GM20000 (cell line): ENCODE measurements at places on chromosomes 2 and 18.

- peak; percentile 40 for DNase-seq
These were observed 31.4 kb upstream of the CHN1 start for GRCh38 chr2:175036582-175037018.

DNA sequence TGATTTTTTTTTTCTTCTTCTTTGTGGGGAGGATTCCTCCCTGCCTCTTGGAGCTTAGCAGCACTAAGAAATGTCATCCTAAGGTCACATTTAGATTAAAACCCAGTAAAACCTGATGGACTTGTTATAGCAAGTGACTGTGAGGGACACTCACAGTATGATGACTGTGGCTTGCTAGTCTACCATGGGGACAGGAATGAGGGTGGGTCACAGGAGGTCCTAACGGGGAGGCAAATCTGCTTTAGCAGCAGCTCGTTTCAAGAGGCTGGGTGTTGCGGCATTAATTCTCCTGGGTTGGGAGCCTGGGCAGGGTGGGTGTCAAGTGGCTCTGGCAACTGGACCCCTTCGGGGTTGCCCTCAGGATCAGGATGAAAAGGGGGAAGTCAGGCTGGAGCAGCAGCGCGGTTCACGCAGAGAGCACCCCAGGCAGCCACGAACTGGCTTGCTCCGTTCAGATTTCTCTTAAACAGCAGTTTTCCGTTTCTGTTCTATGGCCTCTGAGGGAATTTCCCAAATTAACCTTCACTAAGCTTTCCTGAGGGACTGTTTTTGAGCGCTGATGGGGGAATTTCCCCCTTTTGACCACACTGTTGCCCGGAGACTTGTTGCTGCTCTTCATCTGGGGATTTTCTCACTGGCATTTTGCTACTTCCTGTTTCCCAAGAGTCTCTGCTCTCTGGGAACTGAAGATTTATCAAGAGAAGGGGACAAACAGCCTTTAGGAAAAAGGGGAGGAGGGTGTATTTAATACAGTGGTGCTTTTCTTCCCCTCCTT is 59.8 kb upstream of the PELI1 start:
- peak; percentile 62 for DNase-seq

- DNase-seq, result no peak
These were observed 114.6 kb upstream of the TEX51 start for GRCh38 chr2:126784045-126784444.

DNA sequence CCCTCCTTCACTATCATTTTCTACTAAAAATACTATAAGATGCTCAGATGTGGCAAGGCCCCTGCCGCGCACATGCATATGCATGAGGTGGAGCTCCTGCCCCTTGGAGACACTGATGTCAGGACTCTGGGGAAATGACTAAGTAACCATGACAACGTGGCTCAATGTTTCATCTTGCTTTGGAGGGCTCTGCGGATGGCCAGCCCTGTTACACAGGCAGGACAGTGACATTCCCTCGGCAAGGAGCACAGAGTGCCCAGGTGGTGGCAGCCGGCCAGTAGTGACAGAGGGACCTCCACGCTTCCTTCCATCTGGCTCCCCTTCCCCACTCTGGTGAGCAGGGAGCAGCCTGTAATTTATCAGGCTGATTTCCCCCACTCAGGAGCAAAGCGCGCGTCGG is 364.1 kb downstream of the SS18 start:
- no peak for DNase-seq

DNA sequence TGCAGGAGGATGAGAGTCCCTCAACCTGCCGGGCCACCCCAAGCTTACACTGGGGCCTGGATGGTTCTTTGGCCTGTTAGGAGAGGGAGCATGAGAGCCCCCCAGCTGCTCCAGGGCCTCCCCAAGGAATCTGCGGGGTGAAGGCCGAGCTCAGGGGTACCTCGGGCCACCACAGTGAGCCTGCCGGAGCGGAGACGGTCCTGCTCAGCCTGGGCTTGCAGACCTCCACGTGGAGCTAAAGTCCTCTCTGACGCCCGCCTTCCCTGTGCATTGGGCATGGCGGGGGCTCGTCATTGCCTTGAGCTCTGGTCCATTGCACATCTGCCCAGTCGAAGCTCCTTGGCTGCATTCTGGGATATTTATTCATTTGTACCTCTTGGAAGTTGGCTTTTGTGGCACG is 62.7 kb downstream of the ASB1 start:
- no peak for DNase-seq

DNA sequence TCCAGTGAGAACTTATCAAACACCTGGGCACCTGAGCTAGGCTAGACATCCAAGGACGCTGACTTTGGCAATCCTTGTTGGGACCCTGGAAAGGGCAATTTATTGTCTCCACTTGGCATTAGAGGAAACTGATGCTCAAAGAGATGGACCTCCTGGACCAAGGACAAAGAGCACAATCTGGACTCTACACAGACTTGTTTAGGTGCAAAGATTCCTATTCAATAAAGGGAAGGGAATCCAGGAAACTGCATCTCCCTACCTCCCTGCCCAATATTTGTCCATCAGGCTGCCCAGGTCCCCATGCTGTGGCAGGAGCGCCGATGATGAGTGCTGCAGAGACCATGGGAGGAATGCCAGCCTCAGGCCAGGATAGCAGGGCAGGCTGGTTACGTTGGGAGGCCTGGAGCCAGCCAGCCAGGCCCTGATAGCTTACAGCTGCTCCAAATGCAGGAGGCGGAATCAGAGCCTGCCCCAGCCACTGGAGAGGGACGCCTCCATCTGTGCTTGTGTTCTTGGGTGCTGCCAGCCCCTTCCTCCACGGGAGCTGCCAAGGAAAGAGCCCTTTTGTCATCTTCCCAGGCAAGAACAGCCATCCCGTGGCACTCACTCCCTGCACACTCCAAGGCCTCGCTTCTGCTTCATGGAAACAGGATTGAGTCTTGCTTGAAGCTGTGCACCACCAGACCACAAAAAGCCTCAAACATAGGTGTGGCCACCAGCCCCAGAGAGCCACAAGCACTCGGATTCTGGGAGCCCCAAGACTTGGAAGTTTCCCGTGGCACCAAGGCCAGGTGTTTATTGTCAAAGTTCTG is 60.0 kb downstream of the HS1BP3 start:
- no peak for DNase-seq

DNA sequence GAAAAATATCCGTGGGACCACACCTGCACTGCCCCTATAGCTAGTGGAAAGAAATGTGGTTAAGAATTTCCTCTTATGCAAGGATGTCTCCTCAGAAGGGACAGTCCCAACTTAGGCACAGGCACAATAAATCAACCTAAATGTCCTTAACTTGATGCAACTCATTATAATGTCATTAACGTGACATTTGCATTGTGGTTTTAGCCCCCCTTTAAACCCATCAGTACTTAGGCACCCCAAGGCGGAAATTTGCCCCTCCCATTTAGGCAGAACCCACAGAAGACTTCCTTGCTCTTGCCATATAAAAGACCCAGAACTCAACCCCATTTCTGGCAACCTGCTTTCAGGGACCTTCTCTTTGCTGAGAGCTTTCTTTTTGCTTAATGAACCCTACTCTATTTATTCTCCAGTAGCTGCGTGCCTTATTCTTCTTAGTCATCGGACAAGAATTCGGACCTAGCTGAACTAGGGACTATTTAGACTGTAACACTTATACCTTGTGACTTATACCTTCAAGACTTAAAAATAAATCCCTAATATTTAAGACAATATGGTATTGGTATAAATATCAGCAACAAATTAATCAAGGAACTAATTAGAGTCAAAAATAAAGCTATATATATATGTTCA is 1281.6 kb upstream of the TMEFF2 start:
- DNase-seq, result no peak

DNA sequence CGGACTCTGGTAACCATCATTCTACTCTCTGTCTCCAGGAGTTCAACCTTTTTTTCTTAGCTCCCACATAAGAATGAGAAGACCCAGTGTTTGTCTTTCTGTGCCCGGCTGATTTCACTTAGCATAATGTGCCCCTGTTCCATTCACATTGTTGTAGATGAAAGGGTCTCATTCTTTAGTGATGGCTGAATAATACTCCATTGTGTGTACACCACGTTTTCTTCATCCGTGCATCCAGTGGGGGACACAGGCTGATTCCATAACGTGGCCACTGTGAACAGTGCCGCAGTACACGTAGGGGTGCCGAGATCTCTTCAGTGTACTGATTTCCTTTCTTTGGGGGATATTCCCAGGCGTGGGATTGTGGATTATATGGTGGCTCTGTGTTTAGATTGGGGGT is 72.3 kb upstream of the NFATC1 start:
- DNase-seq, result no peak

- DNase-seq, result no peak
These were observed 23.9 kb downstream of the ME2 start for GRCh38 chr18:50902797-50903196.

DNA sequence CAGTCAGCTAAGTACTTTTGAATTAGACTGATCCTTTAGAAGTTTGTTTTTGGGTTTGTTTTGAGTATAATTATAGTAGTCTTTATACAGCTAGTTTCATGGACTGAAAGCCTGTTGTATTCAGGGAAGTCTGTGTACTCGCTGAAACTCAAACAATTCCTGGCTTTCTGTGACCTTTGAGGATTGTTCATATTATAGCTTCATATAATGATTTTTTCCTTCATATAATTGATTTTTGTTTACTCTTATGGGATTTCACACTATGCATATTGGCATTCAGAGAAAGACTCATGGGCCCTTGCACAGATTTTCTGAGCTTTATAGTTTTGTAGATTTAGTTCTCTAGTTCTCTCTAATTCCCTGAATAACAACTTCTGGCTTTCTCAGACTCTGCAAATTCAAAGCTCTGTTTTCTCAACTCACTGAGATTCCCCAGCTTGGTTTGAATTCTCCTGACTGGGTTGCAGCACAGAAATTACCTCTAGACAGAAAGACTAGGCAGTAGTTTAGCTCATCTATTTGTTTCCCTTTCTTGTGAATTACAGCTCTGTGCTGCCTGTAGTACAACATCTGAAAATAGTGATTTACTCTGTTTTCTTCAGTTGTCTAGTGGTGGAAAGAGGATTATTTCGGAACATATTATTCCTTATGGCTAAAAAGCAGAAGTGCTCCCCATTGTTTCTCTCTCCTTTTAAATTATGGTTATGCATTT is 495.9 kb upstream of the CNTNAP5 start:
- no peak for DNase-seq

DNA sequence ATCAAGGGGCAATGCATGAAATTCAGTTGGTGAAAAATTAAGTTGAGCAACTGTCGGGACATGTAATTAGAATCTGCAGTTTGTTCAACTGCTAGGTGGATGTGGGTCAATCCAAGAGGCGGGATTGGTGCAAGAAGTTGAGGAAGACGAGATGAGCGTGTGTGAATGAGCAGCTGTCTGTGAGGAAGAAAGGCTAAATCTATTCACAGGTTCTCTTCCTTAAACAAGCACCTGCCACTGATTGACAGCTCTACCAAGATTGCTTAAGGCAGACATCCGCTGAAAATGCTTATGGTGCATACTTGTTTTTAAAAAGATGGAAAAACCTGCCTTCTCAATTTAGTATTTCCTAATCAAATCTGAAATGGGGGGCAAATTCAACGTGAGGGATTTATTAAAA is 323.4 kb upstream of the THUMPD2 start:
- DNase-seq, result no peak

DNA sequence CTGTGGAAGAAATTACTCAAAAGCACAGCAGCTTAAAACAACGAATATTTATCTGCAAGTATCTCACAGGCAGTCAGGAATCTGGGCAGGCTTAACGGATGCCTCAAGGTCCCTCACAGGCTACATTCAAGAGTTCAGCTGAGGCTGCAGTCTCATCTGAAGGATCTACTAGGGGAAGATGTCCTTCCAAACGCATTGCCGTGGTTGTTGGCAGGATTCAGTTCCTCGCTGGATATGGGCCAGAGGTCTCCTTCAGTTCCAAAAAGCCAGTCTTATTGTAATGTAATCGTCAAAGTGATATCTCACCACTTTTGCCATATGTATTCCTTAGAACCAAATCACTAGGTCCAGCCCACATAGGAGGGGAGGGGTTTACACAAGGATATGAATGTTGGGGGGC is 98.2 kb upstream of the EPAS1 start:
- DNase-seq, result no peak

GRCh38 chr2:199488772-199489400 is 31.1 kb upstream of the SATB2 start:
- DNase-seq, result peak; percentile 68

DNA sequence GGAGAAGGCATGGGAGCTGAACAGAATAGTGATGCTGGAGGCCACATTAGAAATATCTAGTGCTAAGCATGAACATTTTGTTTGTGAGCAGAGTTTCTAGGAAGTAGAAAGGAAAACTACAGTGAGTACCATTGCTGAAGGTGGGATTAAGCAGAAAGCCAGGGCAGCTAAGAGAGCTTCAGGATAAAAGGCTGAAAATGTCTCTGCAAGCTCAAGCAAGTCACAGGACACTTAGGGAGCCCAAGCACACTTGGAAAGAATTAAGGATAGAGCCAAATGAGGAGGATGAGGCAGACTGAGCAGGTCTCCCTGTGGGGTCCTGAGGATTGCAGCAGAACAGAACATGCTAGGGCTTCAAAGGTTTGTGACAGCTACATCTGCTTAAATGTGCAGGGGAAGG is 80.6 kb upstream of the LYPD1 start:
- DNase-seq, result no peak

DNA sequence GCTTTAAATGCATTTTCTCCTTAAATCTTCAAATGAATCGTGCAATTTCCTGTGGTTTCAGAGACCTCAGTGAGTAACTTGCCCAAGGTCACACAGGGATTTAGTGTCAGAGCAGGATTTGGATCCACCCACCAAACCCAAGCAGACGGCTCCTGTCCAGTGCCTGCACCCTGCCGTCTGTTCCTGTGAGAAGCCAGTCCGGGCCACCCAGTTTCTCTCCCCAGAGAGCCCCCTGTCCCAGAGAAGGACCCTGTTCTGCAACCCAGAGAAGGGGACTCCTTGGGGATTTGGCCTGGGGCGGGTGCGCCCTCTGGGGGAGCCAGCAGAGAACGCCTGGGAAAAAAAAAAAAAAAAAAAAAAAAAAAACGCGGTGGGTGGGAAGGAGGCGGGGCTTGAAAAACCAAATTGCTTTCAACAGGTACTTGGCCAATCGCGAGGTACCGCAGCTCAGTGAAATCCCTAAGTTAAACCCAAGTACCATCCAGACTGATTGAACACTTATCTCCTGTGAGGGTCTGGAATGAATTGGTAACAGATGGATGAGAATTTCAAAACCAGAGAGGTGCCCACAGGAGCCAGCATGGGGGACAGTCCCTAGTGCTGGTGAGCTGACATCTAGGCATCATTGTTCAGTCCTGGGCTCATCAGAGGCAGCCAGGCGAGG is 30.9 kb upstream of the REEP1 start:
- DNase-seq, result peak; percentile 76

GRCh38 chr2:191204433-191204832 is 40.8 kb upstream of the MYO1B start:
- DNase-seq, result peak; percentile 29
